Activated B cell treated with CpG ODN at 0.5 μM for 24 hours (primary cell): ENCODE measurements at places on chromosomes 12 and 14.

- DNase-seq = no peak
These were observed 36.7 kb upstream of the RESF1 start for GRCh38 chr12:31922341-31923062.

- no peak for DNase-seq
These were observed 6.0 kb upstream of the FBXO34 start for GRCh38 chr14:55265197-55265596.

GRCh38 chr12:6205144-6205539 is 4.9 kb downstream of the CD9 start:
- no peak for DNase-seq

- DNase-seq = no peak
These were observed 323.6 kb downstream of the ZFP36L1 start for GRCh38 chr14:68469208-68469713.

- DNase-seq = no peak
These were observed 2.5 kb downstream of the KDM5A start for GRCh38 chr12:386651-387050.

DNA sequence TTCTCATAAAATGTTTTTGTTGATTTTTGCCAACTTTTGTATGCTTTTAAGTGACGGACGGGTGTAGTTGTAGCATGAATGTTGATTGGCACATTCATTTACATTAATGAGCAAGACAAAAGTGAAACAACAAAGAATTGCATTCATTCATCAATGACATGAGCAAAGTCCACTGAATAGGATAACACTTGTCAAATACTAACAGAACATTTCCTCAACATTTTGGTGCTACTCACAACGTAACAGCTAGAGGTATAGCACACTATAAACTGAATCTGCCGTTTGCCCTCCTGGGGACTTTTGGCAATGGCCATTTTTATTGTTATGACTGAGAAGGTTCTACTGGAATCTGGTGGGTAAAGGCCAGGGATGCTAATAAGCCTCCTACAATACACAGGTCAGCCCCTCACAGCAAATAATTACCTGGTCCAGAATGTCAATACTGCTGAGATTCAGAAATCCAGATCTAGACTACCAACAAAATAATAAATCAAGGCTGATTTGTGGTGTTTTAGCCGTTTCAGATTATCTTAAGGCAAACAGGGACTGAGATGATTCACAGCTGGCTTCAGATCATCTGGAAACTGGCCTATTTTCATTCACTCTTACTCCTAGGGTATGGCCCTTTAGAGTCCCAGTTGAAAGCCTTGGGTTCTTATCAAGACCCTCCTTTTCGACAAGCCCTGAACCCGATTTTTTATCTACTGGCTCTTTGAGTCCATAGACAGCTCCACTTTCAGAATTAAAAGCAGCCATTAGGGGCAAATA is 22.5 kb upstream of the CDKN3 start:
- no peak for DNase-seq

DNA sequence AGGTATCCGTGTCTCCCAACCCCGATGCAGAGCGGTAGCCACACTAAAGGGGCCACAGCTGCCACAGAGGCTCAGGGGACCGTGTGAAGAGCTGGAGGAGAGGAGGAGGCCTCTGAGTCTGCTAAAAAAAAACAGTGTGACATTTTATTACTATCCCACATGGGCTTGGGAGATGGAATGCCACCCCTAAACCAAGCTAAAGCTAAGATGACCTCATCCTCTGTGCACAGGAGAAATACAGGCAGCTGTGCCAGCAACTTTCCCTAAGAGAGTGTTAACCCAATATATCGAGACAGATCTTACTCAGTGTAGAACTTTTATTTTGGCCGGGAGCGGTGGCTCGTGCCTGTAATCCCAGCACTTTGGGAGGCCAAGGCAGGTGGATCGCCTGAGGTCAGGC is 18.0 kb downstream of the BCL2L14 start:
- no peak for DNase-seq

GRCh38 chr14:34437729-34438080 is 24.3 kb downstream of the SPTSSA start:
- DNase-seq = no peak

- no peak for DNase-seq
These were observed 69.6 kb downstream of the PTPN11 start for GRCh38 chr12:112488257-112488876.

- DNase-seq = no peak
These were observed 101.9 kb downstream of the SLC8A3 start for GRCh38 chr14:70086685-70087379.

GRCh38 chr14:81638656-81639280 is 105.1 kb upstream of the SEL1L start:
- no peak for DNase-seq

- DNase-seq = no peak
These were observed 6.2 kb downstream of the AACS start for GRCh38 chr12:125071456-125071855.

- DNase-seq = no peak
These were observed 31.1 kb downstream of the ZFYVE21 start for GRCh38 chr14:103746701-103747100.
